ENCODE measurements at places on chromosomes 16 and 17.

GRCh38 chr16:5234295-5235050, 136.9 kb upstream of the EEF2KMT start:
- no peak for DNase-seq

DNA sequence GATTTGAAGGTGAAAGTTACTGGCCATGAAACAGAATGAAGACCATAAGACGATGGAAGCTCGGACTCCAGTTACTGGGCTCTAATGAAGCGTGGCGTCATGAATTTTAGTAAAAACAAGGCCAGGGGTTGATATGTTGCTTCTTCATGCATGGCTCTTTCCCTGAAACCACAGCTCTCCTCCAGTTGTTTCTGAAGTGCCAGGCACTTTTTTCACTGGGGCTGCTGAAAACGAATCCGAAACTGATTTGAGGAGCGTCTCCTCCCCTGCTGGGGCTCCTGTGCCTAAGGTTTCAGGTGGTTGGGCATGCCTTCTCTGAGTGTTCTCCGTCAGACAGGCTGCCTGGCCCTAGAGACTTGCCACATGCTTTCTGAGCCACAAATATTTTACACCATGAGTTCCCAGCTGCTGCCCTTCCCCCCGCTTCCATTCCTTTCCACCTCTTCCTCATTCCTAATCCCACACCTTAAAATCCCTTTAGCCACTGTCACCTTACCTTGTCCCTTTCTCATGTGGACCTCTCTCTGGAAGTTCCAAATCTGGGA, 3.7 kb upstream of the MYL4 start:
- DNase-seq = peak; percentile 70

DNA sequence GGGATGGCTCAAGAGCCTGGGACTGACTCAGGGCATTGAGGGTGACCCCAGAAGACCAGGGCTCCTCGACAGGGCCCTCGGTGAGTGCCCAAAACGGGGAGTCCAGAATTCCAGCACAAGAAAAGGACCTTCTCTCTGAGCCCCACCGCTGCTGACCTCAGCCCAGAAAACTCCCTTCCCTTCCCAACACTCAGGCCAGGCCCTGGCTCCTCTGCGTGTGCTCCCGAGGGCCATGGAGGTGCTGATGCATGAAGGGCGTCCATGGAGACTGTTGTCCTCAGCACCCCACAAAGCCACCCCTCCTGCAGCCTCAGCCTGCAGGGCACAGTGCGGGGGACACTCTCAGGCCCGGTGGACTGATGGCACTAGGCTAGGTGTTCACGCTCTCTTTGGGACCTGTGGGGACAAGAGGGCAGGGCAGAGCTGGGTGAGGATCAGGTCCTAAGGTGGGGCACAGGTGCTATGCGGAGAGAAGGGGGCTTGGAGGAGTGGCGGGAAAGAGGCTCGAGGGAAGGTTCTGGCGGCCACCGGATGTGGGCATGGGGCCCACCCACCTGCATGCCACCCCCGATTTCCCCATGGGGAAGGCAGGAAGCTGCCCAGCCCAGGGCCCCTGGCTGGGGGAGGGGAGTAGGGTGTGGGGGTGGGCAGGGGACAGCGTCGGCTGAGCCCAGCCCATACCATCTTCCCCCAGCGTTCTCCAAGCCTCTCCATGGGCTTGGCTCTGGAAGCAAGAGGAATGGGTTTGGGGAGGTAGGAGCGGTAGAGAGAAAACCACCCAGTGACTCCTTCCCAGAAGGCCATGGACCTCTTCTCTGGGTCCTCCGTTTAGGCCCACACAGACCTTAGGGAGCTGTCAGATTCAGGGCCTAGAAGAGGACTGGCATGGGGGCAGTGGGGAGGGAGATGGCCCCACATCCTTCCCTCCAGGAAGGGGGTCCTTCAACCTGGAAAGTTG, 4.5 kb upstream of the TSPOAP1 start:
- DNase-seq = no peak

- DNase-seq = no peak
Observed at GRCh38 chr16:87816507-87817100, 50.8 kb upstream of the KLHDC4 start.

DNA sequence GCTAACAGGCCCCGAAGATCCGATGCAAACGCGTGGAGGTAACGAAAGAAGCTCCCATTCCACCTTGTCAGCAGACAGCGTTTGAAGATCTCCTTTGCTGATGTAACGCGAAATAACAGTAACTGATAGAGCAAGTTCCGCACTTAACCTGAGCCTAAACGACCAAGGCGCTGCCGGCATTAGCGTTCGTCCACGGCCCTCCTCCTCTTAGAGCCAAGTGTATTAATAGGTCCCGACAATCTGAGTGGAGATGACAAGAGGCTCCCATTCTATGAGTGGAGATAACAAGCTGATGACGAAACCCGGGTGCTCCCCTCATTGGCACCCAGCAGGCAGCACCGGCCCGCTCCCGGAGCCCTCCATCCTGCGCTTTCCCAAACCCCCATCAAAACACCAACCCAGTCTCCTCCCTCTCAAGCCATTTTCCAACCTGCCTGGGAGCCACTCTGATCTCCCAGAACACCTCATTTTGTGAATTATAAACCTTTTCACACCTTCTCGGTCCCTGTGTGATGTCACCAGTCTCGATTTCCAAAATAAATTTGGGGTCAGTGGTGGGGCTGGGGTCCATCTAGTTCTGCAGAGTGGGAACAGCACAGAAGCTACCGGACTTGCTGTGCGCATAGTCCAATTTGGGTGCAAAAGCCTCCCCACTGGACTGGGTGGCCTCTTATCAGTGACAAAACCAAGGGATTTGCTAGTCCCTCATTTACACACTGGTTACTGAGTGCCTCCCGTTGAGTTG, 35.4 kb upstream of the ARL4D start:
- no peak for DNase-seq

DNA sequence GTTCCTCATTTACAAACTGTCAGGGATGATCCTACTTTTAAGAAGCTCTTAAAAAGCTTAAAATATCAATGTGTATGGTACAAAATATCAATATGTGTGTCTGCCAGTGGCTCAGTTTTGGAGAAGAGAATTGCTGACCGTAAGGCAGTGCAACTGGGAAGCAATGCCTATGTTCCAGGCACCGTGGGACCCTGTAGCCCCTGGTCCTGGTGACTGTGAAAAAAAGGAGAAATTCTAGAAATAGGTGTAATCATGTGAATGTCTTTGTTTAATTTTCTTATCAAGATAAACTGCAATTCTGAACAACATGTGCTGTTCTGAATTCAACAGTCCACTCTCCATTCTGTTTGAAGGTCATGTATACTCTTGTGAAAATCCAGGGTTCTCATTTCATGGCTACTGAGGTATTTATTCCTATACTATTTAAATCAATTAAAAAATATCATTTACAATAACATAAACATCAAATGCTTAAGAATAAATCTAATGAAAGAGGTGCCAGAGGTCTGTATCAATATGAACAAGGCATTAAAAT, 9.4 kb upstream of the HP start:
- no peak for DNase-seq

- DNase-seq = peak; percentile 58
Observed at GRCh38 chr17:39002991-39003715, 36.0 kb upstream of the FBXO47 start.

GRCh38 chr17:9875441-9875840, 29.6 kb downstream of the RCVRN start:
- peak; percentile 59 for DNase-seq

Data from RPMI7951 (cell line).